ENCODE measurements at places on chromosomes 12 and 14.

DNA sequence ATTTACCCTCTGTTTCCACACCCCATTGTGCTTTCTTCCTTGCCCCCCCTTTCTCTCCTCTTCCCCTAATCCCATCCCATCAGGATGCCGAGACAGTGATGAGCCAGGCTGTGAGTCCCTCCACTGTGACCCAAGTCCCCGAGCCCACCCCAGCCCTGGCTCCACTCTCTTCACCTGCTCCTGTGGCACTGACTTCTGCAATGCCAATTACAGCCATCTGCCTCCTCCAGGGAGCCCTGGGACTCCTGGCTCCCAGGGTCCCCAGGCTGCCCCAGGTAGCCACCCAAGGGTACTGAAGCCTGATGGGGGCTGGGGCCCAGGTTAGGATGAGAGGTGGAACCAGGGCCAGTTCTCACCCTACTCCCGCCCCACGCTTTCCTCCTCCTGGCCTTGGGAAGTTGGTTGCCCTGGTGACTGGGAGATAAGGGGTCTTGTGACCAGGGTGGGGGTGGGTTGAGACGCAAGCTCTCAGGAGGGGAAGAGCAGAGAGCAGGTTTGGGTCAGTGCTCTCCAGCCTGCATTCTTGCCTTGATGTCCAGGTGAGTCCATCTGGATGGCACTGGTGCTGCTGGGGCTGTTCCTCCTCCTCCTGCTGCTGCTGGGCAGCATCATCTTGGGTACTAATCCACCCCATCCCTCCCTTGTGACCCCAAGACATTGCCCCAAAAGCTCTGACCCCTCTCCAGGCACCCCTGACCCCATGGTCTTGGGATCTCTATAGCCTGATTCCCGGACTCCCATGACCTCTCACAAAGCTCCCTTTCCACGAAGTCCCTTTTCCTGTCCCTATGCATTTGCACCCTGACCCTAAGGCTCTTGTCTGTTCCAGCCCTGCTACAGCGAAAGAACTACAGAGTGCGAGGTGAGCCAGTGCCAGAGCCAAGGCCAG, 1.2 kb downstream of the AMHR2 start:
- DNase-seq, result no peak

GRCh38 chr14:98935921-98936320, 336.1 kb downstream of the BCL11B start:
- DNase-seq, result no peak

DNA sequence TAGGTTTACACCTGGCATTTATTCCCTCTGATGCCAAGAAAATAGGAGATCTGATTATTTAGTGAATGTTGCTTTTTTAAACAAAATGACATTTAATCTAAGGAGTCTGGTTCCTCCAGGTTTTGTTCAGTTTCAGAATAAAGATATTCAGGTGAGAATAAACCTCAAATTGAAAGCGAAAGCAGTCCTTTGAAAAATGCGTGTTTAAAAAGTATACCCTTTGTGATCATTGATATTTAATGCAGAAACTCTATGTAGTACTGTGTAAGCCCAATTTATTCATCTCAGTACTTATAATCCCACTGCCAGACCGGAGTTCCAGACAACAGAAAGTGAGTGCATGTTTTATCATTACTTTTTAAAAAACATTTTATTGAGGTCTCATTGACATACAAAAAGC, 210.2 kb downstream of the KCNC2 start:
- DNase-seq, result no peak

DNA sequence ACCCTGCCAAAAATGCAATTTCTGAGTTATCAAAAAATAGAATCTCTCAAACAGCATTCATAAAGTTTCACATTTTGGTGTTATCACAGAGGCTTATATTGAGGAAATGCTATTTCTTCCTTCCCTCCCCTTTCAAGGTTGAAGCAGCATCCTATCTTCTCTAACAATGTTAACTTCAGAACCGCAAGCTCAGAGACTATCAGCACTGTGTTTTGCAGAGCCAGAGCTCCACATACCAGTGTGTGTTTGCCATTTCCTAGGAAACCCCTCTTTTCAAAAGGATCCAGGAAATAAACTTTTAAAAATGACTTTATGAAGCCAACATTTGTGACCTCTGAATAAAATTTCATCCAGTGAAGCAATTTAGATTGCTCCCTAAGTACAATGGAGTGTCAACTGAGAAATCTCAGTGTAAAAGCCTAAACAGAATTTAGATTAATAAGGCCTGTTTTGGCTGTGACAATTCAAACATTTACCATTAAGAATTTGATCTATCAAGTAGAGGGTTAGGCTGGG, 332.6 kb downstream of the NOVA1 start:
- DNase-seq, result no peak

GRCh38 chr14:46496409-46496808, 155.2 kb downstream of the RPL10L start:
- no peak for DNase-seq

DNA sequence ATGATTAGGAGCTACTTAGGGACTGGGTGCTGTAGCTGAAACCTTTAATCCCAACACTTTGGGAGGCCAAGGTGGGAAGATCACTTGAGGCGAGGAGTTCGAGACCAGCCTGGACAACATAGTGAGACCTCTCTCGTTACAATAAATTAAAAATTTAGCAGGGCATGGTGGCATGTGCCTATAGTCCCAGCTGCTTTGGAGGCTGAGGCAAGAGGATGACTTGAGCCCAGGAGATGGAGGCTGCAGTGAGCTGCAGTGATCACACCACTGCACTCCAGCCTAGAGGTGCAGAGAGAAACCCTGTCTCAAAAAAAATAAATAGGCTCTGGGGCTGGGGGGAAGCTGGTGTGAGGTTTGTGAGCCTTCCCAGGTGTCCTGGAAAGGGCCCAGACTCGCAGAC, 97.2 kb downstream of the FBXL14 start:
- no peak for DNase-seq

DNA sequence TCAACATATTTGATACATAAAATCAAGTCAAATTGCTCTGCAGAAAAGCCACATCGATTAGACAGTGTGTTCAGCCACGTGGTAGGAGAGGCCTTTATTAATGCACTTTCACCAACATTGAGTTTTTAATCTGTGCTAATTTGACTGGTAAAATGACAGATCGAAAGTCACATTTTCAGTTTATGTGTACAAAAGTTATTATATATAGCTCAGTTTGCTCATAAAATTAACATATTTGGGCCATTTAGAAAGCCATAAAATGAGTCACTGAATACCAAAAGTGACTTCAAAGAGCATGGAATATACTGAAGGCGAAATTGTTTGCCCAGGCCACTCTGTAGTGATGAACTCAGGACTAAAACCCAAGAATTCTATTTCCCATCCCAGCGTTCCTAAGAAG, 26.0 kb downstream of the C12orf42 start:
- DNase-seq, result no peak

DNA sequence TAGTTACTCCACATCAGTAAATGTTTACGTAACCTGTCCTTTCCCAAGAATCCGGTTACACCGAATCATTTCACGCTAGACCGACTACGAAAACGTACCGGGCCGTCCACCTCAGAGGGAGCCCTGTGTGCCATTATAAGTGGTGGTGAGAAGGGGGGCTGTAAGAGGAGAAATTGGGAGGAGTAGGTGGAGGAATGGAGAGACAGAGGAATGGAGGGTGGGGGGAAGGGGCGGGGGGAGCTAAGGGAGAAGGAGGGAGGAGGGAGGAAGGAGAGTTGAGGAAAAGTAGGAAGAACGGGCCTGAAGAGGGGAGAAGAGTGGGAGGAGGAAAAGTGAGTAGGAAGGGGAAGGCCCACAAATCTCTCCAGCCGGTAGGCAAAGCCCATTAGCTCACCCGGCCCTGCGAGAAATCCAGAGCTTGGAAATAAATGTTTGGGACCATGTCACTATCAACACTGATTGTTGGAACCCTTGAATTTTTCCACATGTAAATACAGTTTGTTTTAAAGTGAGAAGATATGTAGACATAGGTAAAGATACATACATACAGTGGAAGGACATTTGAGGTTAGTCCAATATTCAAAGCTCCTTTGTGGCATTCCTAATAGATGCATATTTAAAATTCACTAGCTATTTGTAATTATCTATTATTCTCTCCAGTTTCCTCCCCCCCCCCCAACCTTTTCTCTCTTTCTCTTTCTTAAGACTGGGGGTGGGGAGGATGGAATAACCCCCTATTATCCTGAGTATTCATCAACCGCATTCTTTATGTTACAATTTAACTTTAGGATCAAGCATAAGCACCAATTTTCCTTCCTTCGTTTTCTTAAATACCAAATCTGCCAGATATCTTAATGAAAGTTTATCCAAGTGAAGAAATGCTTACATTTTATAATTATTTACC, 2.1 kb upstream of the FOXG1 start:
- no peak for DNase-seq

- DNase-seq, result no peak
These were observed 6.8 kb downstream of the GIT2 start for GRCh38 chr12:109989380-109989779.

- DNase-seq, result no peak
These were observed 492.6 kb upstream of the GARIN6 start for GRCh38 chr12:99154983-99155336.

GRCh38 chr12:119145367-119145766, 33.4 kb upstream of the HSPB8 start:
- no peak for DNase-seq

GRCh38 chr12:57515408-57515933, 4.8 kb downstream of the DDIT3 start:
- no peak for DNase-seq

GRCh38 chr12:91133871-91134270, 22.6 kb upstream of the LUM start:
- DNase-seq, result no peak

DNA sequence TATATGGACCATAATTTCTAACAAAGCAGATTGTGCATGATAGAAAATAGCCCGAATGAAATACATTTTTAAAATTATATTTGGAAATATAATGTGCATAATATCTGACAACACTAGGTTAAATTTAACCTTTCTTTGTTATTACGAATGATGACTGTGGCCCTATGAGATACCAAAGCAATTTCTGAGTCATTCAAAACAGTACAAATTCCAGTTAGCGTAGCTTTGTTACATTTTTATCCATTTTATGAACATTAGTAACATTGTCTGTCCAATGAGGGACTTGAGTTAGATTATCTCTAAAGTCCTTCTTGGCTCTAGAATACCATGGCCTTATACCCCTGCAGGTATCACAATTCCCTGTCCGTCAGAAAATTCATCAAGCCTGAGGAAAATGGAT, 39.0 kb upstream of the REP15 start:
- DNase-seq, result no peak

- DNase-seq, result no peak
These were observed 249.1 kb upstream of the E2F7 start for GRCh38 chr12:77314378-77315052.
